ENCODE measurements at places on chromosomes 3 and 15.

- no peak for DNase-seq
Measured at GRCh38 chr3:83434880-83435587, 1523.8 kb upstream of the CADM2 start.

GRCh38 chr3:68239542-68239941 lies 585.1 kb upstream of the SUCLG2 start:
- no peak for DNase-seq

- DNase-seq = no peak
Measured at GRCh38 chr15:100180921-100181320, 160.9 kb downstream of the ADAMTS17 start.

DNA sequence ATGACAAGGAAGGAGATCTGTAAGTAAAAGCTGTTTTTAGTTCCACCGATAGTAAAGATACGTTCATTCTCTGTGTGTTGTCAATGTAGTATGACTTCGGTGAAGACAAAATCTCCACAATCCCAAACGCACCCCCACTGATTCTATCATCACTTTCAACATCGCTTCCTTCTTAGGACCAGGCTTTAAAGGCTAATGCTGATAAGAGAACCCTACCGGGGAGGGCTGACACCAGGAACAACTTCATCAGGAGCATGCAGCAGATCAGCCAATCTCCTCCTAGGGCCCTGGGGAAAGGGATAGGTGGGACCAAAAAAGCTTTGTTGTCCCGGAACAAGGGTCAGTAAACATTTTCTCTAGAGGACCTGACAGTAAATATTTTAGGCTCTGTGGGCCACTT lies 334.1 kb downstream of the VPS13C start:
- DNase-seq = no peak

DNA sequence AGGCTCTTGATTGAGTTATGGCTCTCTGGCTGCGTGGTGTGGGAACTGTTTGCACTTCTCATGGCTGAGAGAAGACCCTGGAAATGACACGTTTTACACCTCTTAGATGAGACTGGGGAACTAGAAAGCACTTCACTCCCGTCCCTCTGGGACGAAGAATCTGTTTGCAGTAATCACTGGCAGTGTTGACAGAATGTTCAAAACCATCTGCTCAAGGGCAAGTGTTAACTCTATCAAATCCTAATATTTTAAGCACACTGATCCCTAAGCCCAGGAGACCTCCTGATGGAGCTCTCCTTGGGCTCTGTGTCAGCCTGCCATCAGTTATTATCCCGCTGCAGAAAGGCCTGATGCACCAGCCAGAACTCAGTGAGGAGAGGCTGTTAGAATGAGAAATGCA lies 323.8 kb upstream of the DNAJC19 start:
- no peak for DNase-seq

Data from heart right ventricle (tissue), 16 donors.